ENCODE measurements at places on chromosomes 7 and 10.

- no peak for DNase-seq
Observed at GRCh38 chr7:150378115-150378852, 846 bp upstream of the ZNF775 start.

- DNase-seq = no peak
Observed at GRCh38 chr7:38375453-38375852, 102.0 kb upstream of the TARP start.

DNA sequence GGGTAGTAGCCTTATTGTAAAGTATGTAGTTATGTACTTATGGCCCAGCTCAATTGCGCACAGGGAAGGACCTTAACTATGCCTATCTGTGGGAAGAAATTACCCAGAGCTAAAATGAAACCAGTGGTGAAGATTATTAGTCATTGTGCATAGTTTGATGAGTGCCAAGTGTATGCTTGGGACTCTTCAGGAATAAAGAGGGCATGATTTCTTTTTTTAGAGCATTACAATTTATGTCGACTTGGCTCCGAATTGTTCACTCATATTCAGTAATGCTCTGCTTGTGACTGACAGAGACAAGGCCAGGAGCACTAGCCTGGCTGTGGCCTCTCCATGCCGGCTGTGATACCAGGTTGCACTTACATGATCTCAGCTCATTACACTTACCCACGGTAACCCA lies 269.5 kb downstream of the TRIL start:
- no peak for DNase-seq

DNA sequence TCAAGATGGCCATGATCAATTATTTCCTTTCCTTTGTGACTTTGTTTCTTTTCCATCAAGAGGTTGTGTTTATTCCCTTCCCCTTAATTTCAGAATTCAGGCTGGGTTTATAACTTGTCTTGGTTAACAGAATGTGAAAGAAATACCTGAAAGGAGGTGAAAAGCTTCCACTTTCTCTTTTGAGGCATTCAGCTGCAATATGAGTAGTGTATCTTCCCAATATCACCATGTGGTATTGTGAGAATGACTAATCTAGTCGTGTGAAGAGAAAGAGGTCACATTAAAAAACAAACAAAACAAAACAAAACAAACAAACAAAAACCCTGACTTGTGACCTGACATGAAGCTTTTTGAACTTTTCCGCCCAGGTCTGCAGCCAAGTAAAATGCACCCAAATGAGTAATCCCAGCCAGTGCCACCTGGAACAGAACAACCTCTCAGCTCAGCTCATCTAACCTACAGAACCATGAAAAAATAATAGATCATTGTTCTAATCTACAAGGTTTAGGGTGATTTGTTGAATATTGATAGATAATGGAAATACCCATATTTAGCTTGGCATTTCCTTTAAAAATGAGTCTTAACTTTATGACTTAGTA lies 70.8 kb upstream of the TEX47 start:
- no peak for DNase-seq

GRCh38 chr10:34629084-34629483 lies 186.0 kb downstream of the PARD3 start:
- DNase-seq = no peak

DNA sequence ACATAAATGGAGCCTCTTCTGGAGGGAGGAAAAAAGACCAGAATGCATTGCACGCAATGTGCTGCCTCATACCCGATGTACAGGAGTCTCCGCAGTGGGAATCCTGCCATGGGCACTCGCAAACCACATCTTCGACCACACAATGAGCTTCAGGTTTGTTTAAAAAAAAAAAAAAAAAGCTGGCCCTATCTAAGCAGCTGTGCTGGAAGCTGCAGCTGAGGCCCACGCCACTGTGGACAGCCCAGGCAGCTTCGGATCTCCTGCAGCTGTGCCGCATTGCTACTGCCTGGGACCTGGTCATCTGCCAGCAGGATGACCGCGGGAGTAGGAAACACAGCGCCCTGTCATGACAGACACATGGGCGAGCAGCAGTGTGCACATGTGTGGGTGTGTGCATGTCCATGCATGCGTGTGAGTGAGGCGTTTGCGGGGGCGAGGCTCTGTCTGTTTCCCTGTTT lies 26.0 kb downstream of the EN2 start:
- no peak for DNase-seq

- no peak for DNase-seq
Observed at GRCh38 chr7:22452142-22452959, 47.6 kb downstream of the STEAP1B start.

DNA sequence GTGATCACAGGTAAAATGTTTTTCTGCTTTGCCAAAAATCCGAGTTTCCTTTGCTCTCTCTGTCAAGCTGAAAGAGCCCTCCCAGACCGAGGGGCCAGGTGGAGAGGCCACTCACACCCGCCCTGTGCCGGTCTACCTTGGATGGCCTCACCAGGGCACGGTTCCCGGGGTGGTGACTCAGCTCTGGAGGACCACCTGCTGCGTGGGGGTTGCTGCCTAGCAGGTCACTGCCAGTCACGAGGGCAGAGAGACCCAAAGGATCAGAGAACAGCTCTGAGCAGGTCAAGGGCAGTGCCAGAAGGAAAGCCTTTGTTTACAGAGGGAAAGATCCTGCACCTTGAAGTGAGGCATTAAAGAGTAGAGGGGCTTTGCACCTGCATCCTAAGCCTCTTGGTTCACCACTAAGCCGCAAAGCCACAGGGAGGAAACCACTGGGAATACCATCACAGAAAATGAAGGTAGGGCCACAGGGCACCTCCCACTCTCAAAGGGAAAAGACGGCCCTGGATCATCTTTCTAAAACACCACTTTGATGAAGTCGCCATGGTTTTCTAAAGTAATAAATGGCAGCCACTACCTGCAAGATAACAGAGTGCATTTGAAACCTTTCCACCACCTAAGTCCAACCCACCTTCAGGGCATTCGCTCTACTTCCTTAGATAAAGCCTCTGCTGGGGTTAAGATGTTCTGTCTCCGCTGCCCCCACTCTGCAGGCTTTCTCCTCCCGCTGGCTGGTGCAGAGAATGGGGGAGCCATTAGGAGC lies 160.3 kb upstream of the KLF14 start:
- DNase-seq = no peak

GRCh38 chr7:140146574-140146973 lies 30.2 kb downstream of the KDM7A start:
- DNase-seq = no peak

- no peak for DNase-seq
Observed at GRCh38 chr10:86079088-86079487, 287.5 kb downstream of the GRID1 start.

- DNase-seq = no peak
Observed at GRCh38 chr7:138710536-138711385, 9.6 kb upstream of the SVOPL start.

GRCh38 chr10:60367431-60367830 lies 22.2 kb downstream of the ANK3 start:
- no peak for DNase-seq

DNA sequence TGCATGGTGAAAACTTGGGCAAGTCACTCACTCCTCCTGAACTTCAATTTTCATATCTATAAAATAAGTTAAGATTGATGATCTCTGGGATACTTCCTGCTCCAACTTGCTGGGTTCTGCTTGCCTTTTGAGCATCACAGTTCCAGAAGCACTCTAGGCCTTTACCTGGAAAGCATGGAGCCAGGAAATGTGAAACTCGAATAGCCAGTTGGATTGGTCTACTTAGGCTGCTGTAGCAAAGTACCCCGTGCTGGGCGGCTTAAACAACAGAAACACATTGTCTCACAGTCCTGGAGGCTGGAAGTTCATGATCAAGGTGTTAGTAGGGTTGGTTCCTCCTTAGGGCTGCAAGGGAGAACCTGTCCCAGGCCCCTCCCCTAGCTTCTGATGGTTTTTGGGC lies 64.5 kb downstream of the NAMPT start:
- DNase-seq = no peak

DNA sequence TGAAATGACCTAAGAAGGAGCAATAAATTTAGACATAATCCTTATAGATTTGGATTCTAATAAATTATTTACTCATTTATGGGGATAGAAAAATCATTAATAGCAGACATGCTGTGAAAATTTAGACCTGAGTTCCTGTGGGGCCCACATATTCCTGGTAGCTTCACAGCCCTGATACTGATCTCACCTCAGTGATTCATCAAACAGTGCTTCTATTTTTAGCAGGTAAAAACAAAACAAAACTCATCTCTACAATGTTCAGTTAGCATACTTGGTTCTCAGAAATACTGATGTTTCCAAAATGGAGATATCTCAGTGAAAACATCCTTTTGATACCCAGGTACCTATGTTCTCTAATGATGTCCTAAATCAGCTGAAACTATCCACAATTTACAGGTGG lies 841.1 kb upstream of the SORCS1 start:
- DNase-seq = no peak

DNA sequence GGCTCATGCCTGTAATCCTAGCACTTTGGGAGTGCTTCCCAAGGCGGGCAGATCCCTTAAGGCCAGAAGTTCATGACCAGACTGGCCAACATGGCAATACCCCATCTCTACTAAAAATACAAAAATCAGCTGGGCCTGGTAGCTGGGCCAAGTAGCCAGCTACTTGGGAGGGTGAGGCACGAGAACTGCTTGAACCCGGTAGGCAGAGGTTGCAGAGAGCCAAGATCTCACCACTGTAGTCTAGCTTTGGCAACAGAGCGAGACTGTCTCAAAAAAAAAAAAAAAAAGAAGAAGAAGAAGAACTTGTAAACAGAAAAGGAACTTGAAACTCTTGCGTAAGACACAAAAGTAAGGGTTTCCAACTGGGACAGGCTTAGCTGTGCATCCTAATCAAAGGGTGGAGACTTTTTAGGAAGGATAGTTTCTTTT lies 5.6 kb upstream of the IFIT2 start:
- no peak for DNase-seq

DNA sequence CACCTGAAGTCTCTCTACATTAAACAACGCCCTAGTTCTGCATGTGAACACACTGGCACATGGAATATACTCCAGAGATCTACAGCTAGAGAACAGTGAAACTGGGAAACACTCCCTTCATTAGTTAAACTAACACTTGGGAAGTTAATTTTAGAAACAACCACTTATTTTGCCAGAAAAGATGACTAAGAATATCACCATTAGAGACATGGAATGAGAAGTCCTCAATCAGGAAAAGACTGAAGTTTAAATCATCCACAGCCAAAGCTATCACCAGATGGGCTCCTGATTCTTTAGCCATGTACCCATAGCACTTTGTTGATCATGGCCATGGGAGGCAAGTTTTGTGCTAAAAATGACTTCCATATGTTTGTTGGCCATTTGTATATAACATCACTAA lies 719.5 kb downstream of the KCNMA1 start:
- no peak for DNase-seq

DNA sequence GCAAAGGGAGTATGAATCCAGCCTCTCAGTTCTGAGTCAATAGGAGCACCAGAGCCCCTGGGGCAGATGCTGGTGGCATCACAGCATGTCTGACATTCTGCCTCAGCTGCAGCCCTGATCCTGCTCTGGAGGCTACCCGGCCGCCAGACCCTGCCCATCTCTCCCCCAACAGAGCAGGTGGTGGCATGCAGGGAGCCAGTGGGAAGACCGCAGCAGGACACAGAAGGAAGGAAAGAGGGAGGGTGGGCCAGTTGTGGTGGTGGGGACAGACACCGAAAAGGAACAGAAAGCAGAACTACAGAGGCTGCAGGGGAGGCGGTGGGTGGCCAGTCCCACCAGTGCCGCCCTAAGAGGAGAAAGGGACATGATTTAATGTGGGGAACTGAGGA lies 35.3 kb downstream of the BLNK start:
- no peak for DNase-seq

DNA sequence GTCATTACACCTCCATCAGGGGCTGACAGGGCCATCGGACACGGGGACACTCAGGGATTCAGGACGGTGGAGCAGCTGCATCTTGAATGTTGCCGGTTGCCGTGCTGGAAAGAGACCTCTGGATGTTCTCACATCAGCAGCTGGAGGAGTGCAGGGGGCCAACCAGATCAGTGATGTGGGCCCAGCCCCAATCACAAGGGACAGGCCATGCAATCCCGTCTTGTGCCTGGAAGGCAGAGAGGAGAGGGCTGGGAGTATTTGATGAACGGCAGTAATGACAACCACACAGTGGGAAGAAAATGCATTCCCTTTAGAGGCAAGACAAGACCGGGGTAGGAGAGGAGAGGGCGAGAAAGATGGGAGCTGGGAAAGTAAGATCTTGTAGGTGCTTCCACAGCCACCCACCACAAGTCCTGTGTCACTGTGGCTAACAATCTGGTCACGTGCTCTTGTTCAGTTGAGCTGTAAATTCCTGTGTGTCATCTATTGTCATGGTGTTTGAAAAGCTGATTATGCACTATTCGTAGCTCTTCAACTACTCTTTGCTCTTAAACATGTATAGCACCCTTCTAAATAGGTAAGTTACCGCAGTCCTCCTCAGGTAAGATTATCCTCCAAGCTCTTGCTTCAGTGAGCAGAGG lies 85.9 kb upstream of the LEP start:
- DNase-seq = no peak

GRCh38 chr10:115941361-115941771 lies 331.6 kb downstream of the GFRA1 start:
- DNase-seq = no peak

- no peak for DNase-seq
Observed at GRCh38 chr7:94374721-94375566, 19.8 kb upstream of the COL1A2 start.

DNA sequence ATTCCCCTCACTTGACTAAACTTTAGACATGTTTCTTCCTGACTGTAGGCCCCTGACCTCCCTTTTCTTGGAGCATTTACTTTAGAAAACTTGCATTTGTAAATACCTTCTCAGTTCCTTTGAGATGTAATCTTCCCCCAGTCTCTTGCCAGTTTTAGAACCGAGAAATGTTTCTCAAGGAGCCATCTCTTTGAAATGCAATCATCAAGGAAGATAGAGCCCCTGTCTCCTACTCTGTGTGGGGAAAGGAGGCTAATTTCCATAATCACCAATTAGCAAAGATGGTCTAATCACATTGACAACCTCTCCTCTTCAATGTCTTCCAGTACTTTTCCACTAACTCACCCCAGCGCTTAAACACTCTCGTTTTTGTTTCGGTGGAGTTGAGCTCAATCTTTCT lies 70.0 kb upstream of the SMIM30 start:
- no peak for DNase-seq

GRCh38 chr10:79380125-79380945 lies 33.1 kb downstream of the PPIF start:
- no peak for DNase-seq

DNA sequence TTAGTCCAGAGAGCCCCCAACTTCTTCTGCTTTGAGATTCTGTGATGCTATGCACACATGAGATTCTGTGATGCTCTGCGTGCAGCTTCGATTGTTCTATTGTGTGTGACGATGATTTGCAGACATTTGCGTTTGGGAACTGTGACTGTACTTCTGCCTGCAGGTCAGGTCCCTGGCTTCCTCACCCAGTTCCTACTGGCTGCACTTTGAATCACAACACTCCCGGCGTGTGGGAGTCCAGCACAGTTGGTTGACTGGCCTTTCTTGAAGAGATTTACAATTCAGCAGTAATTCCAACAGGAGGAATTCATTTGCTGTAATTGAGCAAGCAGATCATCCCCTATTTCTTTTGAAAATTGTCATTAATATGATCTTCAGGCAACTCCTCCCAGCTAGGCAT lies 252.2 kb upstream of the YAE1 start:
- DNase-seq = no peak

Data from activated naive CD4-positive, alpha-beta T cell (primary cell).